ENCODE measurements at places on chromosomes 1 and 21.

- no peak for DNase-seq
Observed at GRCh38 chr1:229991104-229991513, 75.9 kb upstream of the GALNT2 start.

DNA sequence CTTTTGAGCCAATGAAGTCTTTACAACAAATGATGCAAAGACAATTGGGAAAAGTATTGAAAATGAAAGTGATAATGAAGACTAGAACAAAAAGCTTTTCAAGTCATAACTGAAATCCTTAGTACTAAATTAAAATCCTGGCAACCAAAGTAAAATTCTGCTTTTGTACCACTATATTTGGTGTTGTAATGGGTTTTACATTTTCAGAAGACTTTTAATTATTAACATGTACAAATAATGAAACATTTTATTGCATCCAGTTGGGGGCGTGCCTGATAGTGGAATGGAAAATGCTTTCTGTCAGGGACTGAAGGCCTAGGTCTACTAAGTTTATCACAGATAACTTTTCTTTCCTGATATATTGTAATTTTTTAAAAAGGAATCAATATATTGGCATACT is 89.4 kb downstream of the SDCCAG8 start:
- DNase-seq: no peak

DNA sequence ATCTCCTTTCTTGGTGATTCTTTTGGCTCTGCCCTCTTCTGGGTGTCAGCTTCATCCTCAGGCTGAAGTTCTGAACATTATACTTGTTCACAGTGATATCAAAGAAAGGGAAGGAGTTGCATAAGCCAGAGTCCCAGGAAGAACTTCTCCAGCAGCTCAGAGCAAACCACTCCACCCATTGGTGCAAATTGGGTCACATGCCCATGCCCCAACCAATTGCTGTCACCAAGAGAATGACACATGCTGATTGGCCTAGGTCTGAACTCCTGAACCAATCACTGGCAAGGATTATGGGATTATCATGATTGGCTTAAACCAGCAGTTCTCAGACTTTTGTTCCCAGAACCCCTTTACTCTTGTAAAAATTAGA is 256.5 kb upstream of the TMEM51 start:
- DNase-seq: no peak

DNA sequence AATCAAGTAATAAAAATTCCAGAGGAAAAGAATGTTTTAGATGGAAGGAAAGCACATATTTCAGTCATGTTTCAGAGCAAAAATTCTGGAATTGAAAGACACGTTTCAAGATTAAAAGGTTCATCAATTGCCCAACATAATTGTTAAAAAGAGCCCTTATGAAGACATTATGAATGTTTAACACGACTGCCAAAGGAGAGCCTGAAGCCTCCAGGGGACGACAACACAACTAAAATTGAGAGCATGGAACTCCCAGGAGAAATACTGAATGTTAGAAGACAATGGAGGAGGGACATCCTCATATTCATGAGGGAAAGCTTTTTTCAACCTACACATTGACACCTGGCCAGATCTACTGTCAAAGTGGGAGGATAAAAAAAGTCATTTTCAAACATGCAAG is 16.0 kb downstream of the OR2T11 start:
- no peak for DNase-seq

GRCh38 chr1:36864823-36865601 is 169.3 kb downstream of the GRIK3 start:
- DNase-seq: no peak

- DNase-seq: no peak
Observed at GRCh38 chr21:34704119-34704518, 35.3 kb downstream of the CLIC6 start.

DNA sequence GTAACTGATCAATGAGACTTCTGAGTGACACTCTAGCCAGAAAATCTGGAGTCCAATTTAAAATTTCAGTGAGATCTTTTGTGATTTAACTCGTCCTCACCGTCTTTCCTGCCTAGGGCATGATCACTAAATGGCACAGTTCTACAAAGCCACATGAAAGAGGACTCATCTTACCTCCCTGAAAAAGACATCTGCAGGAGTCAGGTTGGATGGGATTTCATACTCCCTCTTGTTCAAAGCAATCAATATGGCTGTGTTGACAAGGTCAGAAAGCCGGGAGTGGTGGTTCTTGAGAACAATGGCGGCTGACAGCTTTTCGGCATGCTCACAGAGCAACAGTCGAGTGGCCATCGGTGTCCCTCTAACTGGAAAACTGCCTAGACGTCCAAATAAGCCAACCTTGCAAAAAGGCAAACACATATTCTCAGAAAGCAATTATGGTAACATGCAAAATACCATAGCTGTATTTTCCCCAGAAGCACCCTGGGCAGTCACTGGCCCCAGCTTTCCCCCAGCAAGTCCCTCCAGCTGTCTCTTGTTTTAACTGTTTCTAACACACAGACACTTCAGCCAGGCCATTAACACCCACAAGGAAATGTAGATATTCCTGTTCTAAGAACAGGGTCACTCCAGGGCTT is 36.6 kb upstream of the ACTA1 start:
- no peak for DNase-seq

GRCh38 chr1:203526572-203526971 is 32.6 kb downstream of the OPTC start:
- DNase-seq: no peak

DNA sequence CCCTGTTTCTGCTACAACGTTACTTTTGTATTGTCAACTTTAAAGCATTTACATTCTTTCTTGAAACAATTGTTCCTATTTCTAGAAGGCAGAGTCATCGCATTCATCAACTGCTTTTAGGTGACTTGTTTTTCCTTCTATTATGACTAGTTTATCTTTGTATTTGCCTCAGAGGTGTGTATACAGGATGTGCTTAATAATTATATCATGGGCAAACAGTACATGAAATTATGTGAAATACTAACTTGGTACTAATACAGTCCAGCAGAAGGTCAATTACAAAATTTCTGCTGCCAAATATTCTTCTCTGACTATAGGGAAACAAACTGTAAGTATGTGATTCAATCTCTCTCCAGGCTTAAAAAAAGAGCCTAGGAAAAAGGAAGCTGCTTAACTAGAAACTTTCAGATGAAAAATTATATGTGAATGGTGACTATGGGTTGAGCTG is 101.6 kb downstream of the C4BPA start:
- no peak for DNase-seq

DNA sequence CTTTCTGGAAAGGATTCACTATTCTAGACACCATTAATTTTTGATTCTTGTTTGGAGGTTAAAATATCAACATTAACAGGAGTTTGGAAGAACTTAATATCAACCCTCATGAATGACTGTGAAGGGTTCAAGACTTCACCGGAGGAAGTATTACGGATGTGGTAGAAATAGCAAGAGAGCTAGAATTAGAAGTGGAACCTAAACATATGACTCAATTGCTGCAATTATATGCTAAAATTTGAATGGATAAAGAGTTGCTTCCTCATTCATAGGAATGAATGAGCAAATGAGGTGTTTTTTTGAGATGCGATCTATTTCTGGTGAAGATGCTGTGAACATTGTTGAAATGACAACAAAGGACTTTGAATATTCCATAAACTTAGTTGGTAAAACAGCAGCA is 77.9 kb upstream of the TNFSF4 start:
- no peak for DNase-seq

DNA sequence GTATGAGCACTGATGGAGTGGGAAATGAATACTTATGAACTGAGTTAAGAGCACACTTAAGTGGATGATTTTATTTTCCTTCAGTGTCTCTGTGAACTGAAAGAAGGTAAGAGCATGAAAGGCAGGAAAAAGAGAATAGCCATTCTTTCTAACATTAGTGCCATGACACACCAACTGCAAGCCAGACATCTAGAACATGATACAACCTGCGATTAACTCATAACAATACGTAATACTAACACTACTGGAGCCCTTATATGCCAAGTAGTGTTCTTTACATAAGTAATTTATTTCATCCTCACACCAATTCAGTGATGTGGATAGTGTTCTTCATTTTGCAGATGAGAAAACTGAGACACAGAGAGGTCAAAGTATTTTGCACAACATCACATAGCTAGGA is 56.7 kb downstream of the PRRX1 start:
- no peak for DNase-seq

DNA sequence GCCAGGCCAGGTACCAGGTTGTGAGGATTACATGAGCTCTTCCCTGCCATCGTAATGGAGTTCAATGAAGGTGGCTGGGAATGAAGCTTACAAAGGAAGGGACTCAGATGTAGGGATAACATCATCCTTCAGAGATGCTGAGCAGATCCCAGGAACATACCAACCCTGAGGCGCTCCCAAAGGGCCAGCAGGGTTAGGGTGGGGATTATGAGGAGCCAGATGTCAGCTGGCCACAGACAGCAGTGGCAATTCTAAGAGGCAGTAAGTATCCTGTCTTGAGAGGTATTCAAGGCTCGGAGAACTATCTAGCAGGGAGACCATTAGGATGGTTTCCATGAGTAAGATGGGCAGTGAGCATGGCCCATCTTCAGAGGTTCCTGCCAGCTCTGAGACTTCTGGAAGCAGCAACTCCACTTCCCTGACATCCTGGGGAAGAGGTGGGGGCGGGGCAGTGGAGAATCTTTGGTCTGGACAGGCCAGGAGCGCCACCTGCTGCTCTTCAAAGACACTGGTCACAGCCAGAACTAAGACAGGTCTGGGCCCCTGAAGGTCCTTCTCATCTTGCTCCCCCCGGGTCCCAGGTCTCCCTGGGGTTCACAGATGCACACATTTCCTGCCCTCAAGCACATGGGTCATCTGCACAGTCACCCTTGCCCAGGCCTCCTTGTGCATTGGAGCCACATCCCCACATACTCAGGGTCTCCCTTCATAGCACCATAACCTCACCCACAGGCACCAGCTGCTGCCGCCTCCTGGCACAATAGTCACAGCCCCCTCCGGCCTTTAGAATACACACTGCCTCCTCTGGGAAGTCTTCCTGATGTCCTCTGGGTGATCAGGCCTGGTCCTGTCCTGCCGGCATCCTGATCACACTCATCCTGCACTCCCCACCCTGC is 2.7 kb upstream of the SDC3 start:
- DNase-seq: no peak

DNA sequence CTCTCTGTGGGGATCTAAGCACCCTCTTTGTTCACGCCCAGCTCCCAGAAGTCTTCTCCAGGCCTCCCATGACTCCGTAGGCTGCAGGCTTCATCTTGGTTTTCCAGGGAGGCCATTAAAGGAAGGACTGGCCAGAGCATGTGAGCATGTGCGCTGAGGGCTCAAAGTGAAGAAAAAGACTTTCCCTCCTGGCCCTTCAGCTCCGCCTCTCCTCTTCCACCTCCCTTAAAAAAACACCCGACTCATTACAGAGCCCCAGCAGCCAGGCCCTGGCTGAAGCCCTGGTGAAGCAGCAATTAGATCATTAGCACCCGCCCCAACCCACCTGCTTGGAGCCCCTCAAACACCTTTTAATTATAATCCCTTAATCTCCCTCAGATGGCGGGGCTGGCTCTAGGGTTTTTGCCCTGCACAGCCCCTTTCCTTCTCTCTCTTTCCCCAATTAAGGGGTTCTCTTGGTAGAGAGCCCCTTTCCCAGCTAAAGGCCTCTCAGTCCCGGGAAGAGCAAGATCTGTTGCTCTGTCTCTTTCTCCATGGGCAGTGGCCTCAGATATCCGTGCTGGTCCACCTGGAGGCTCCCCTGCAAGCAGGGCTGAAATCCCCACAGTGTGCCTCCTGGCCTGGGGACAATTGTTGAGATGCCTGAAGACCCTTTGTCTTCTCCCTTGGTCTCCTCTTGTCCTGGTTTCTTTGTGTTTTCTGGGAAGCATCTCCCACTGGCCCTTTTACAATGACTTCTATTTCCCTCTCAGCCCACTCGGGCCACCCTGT is 30.5 kb downstream of the RHBG start:
- no peak for DNase-seq

DNA sequence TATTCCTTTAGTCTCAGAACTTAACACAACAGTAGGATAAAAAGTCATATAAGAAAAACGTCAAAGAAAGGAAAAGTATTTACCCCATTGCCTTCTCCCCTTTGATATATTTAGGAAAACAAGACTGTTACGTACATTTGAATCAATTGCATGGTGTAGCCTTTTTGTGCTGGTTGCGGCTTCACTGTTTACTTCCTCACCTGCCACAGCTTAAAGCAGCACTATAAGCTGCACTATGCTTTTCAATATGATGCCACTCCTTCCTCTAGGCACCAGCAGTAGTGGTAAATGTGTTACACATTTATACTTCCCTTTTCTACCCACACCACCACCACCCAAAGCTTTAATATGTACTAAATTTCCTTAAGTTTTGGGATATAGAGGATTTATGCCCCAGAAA is 111.1 kb downstream of the ATP1B1 start:
- DNase-seq: no peak

DNA sequence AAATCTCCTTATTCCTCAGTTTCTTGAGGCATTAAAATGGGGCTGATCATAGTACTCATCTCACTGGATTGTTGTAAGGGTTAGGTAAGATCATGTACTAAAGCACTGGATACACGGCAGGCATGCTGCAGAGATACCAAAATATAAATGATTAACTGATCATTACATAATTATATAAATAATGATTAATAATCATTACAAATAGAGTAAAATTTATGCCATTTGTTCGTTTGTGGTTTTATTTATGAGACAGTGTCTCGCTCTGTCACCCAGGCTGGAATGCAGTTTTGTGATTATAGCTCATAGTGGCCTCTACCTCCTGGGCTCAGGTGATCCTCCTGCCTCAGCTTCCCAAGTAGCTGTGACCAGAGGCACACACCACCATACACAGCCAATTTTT is 140.7 kb downstream of the HHAT start:
- no peak for DNase-seq

GRCh38 chr1:6745073-6745472 is 40.2 kb upstream of the CAMTA1 start:
- DNase-seq: no peak

- DNase-seq: no peak
Observed at GRCh38 chr1:198607714-198608113, 31.1 kb upstream of the PTPRC start.

DNA sequence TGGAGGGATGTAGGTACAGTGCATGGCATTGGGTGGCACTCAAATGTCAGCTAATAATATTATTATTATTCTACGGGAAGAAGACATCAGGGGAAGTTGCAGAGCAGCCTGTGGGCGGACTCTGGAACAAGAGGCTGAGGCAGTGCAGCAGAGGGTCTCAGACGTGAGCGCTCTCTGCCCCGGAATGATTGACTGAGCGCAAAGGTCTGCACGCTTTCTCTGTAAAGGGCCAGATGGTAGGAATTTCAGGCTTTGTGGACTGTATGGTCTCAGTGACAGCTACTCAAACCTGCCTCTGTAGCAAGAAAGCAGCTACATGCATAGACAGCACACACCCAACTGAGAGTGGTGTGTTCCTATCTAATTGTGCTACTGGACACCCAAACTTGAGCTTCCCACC is 29.6 kb upstream of the VPS13D start:
- DNase-seq: no peak

GRCh38 chr1:66597500-66597899 is 63.5 kb downstream of the SGIP1 start:
- no peak for DNase-seq

All from activated naive CD4-positive, alpha-beta T cell (primary cell).